ENCODE measurements at places on chromosomes 1 and 21.

DNA sequence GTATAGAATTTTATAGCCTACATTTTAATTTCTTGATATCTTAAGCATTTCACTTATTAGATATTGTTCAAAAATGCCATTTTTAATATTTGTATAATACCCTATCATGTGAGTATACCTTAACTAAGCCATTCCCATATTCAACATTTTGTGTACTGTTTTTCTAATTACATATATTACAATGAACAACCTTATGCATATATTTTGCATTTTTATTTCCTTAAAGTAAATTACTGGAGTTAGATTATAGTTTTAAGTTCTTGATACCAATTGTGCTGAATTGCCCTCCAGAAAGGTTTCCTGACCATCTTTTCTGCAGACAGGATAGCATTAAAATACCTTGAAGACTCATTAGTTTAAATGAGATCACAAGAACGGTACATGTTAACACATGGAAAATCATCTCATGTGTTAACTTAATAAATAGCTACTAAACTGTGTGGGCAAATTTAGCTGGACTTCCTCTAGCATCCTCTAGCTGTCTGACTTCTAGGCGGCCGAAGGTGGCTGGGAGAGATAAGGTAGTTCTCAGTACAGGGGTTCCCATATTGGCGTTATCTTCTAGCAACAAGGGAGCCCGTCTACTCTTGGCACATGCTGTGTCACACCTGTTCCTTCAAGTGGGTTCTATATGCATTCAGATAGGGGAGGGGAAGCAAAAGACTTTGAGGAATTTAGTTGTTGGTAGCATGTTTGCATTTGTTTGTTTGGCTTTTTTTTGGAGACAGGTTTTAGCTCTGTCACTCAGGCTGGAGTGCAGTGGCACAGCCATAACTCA is 8.9 kb downstream of the DCLRE1B start:
- DNase-seq = no peak

- no peak for DNase-seq
Measured at GRCh38 chr1:200240656-200241055, 169.2 kb downstream of the ZNF281 start.

GRCh38 chr1:155196103-155196892 is 11.4 kb downstream of the THBS3 start:
- DNase-seq = no peak

GRCh38 chr21:26761174-26761915 is 83.9 kb downstream of the ADAMTS1 start:
- no peak for DNase-seq

- DNase-seq = no peak
Measured at GRCh38 chr1:117582451-117582850, 23.4 kb upstream of the TENT5C start.

DNA sequence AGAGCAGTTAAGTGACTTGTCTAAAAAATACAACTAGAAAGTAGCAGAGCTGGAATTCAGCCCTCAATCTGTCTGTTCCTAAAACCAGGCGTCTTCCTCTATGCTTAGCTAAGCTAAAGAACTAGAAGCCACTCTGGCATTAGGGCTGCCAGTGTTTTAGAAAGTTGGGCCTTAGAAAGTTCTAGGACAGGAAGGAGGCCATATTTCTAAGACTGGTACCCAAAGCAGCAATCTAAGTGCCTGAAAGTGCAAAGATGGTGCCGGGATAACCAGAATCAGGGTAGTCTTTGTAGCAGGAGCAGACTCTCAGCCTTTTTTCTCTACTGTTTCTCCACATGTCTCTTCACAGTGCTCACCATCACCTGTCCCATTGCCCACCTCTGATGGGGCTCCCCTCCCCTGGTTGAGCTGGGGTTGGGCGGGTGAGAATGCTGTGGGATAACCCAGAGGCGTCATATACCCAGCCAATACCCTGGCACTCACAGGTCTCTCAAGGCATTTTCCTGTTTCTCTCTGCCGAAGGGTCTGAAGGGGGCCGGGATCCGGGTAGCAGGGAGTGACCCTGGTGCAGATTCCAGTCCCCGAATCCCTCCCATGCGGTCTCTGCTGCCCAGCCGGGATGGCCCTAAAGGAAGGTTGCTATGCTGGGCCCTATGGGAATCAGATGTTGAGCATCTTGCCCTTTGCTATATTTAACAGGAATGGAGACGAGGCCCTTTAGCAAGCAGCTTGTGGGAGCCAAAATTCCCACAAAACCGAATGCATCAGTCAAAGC is 1.1 kb upstream of the RCSD1 start:
- DNase-seq = no peak

- no peak for DNase-seq
Measured at GRCh38 chr1:231632119-231632518, 5.5 kb downstream of the DISC1 start.

- DNase-seq = no peak
Measured at GRCh38 chr21:44499211-44499560, 40.8 kb downstream of the KRTAP10-1 start.

DNA sequence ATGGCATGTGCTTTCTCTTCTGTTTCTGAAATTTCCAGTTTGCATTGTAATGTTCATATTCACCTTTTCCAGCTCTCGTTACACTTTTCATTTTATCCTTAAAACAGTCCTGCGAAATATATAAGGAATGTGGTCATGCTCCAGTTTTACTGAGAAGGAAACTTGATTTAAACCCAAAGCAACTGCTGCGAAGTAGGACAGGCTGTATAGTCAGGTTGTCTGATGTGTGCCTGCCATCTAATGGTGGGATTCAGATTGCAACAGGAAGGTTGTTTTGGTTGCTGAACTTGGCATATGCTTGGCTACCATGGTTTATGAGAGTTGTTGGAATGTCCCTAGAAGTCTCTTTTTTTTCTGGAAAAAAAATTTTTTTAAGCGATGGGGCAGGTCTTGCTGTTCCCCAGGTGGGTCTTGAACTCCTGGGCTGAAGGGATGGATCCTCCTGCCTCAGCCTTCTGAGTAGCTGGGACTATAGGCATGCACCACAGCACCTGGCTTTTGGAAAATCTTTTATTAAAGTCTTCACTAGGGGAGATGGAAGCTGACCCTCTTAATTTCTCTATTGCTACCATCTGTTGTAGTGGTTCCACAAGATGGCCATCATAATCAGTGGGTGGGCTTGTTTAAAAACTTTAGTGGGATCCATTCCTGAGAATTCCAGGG is 86.9 kb downstream of the UCK2 start:
- DNase-seq = peak; percentile 75

- no peak for DNase-seq
Measured at GRCh38 chr1:65527190-65527589, 106.7 kb downstream of the LEPR start.

DNA sequence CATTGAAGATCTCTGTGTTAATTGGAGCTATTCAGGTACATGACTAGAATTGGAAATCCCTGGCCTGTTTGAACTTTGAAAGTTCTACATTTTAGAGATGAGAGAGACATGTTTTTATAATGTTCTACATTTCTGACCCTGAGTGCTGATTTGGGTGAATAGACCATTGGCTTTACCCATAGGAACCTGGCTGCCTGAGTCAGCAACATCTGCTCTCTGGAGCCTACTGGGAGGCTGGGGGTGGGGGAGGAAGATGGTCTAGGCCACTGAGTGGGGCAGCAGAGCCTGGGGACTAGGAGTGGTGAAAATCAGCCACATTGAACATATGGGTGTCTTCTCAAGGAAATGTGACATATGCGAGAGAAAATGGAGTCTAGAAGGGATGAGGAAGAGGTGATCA is 1.4 kb upstream of the VANGL1 start:
- DNase-seq = no peak

GRCh38 chr1:1748686-1749321 is 24.6 kb upstream of the CDK11A start:
- no peak for DNase-seq

Data from ACHN (cell line).